ENCODE measurements at places on chromosomes 12 and 14.
A peak's percentile ranks its signal among the peaks of the same experiment; 100 is the strongest.

DNA sequence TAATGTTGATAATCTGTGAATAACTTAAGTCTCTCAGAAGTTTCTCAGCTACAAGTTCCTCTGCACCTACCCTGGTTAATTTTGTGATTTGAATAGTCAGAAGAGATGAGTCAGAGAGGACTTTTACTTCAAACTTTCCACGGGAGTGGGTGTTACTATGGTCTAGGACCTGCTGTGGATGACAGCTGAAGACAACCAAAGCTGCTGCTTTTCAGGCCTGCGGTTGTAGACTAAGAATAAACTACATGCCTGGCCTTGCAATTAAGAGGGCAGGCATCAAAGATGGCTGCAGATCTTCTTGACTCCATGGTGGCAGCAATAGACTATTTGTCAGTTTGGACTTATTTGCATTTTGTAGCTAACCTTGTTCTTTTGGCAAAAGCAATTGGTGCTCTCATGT, 227.1 kb upstream of the KRR1 start:
- DNase-seq, result peak; percentile 33

- DNase-seq, result peak; percentile 65
These were observed 63.6 kb upstream of the DLK1 start for GRCh38 chr14:100662879-100663760.

DNA sequence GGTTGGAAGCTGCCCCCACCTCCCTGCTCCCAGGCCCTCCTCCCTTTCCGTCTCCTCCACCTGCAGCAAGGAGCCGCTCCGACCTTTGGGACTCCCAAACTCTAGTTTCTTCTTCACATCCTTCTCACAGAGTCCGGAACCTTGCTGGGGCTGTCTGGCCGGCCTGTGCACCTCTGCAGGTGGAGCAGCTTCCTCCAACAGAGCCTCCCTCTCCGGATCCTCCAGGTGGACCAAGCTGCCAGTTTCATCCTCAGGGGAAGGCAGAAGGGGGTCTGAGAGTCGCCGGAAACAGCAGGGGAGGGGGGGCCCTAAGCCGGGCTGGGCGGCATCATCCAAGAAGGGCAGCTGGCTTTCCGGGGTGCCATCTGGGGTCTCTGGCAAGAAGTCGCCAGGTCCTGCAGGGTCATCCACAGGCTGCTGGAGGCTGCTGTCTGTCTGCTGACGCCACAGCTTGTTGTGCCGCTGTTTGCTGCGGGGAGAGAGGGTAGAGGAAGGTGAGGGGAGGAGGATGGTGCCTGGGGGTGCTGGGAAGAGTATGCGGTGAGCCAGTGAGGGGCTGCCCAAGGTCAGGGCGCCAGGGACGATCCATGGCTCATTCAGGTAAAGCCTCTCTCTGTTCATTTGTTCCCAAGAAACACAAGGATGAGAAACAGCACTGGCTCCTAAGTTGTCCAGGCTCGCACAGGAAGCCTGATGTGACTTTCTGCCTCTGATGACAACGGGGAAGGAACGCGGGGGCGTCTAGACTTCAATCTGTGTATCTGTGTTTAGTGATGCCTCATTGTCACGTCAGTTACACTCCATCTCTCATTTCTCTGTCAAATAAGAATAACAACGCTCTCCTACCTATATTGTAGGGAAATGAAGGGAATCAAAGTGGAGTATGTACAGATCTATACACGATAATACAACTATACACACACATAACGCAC, 61.3 kb upstream of the CORO1C start:
- DNase-seq, result no peak

DNA sequence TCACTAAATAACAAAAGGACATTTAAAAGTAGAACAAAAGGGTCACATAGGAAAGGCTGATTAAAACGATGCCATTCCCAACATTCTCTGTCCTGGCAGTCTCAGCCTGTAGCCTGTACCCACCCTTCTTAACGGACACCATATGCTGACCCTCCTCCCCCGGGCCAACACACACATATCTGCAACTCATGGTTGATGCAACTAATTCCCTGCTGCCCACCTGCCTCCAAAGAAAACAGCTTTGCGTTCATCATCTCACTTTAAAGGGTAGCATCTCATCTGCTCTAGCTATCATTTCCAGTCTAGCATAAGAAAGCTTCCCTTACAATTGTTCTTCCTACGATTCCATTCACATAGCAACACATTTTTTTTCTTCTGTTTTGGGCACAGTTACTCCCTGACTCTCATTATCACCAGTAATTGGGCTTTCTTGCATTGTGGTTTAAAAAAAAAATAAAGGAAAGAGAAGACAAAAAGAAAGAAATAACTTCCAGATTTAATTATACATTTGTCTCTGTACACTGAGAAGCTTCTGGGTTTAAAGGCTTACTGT, 92.9 kb downstream of the KCNC2 start:
- DNase-seq, result no peak

DNA sequence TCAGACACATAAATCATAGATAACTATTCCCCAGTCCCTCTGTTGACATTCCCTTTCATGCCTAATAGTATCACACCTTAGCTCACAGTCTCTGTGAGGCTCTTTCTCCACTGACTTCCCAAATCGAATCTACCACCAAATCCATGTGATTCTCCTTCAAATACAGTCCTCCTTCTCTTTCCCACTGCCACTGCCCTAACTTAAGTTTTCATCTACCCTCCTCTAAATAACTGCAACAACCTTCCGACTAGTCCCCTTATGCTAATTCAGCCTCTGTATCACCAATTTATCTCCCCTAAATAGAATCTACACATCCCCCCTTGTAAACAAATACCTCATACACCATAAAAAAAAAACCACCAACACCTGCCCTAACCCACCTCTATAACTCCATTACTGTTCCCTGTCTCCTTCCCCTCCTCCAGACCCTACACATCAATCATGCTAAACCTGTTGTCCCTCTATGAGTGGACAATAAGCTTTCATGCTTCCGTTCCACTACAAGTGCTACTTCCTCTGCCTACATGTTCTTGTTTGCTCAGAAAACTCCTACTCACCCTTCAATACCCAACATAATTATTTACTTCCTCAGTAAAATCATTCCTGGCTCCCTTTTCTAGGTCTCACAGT, 39.0 kb downstream of the SLC25A21 start:
- DNase-seq, result no peak

GRCh38 chr14:105124823-105125222, 43.8 kb downstream of the JAG2 start:
- no peak for DNase-seq

GRCh38 chr14:53786045-53786444, 170.6 kb downstream of the BMP4 start:
- DNase-seq, result no peak

DNA sequence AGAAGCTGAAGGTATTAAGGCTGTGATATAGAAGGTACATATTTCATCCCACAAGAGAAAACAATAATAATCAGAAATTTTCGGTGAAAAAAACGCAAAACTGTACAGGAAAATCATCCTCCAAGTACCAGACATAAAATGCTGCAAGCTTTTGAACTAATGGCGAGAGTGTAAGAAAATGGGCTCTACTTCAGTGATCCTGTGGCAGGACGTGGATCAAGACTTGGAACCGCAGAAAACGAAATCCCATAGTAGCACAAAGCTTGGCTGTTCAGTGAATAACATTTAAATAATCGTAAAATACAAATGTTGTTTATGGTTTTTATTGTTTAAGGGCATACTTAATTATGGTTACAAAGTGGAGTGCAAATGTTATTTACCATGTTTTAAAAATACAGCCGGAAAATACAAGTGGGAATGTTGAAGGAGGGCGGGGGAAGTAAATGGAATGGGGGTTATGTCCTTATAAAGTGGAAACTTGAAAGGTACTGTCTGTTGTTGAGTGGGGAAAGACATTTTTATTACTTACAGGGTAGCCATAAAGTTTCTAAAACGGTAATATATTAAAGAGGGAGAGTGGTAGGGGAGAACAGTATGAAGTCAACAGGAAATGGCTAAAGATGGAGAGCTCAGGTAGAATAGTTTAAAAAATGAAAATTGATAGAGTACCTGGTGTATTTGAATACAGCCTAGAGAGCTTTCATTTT, 1.1 kb downstream of the SMIM10L1 start:
- no peak for DNase-seq

DNA sequence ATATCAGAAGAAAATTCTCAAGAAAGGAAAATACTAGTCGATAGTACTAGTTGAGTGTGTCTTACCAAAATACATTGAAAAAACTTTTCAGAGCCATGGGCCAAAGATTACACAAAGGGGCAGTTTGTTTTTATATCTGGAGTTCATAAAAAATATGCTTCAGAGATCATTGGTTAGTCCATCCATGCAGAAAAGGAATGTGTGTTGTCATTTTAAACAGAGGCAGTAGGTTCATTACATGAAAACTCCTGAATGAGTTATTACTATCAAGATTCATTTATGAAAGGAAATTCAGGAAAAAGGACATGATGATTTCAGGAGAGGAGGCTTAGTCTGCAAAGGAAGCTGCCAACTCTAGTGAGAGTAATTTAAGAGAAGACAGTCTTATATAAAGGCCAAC, 354.8 kb downstream of the AEBP2 start:
- no peak for DNase-seq

DNA sequence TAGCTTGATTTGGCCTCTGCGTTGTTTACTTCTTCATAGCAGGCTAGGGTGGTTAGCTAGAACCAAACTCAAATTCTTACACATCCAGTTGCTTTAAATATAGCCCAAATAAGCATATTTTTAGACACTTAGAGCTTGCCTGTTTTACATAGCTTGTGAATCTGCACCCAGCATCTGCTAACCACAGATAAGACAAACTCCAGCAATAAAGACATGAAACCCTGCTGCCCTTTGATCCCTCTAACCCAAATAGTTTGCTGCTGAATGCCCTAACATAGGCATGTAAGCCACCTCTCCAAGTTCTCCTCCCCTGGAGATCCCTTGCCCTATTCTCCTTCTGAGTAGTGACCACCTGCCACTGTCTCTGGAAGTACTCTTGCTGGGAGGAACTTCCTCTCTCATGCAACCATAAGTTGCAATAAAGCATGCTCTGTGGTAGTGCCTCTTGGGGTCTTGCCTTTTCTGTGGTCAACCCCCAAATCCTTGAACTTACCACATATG, 185.6 kb downstream of the TMEM117 start:
- no peak for DNase-seq

DNA sequence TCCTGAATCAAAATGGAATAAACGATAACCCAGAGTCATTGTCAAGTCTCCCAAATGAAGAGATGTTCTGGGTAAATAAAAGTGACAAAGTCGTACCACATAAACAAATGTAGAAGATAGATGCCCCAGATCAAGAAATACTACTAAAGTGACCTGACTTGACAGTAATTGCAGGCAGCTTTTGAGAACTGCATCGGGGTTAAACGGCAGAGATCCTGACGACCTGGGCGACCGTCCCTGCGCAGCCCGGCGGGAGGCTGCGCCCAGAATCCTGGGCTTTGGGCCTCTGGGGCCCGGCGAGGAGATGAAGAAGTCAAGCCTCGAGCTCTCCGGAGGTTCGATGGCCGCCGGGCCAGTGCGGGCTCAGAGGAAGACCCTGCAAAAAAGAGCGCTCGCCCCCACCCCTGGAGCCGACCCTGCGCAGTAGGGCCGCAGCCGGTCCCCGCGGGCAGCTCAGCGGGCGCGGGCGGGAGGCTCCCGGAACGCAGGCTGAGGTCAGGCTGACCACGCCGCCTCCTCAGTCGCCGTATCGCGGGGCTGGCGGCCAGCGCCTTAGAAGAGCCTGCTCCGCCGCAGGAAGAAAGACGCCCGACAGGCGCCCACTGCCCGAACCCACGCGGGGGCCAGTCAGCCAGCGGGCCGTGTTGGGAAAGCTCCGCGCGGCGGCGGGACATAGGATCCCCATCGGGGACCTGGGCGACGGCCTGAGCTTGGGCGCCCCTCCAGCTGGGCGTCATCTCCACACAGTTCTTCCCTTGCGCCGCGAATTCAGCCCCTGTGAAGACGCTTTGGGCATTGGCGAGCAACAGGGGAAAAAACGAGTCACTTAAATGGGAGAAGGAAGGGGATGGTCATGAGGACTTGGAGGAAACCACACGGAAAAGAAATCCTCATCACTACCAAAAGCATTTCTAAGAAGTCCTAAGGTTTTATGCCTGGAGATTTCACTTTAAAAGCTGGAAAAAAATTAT, 16.0 kb downstream of the NKX2-1 start:
- DNase-seq, result no peak

- DNase-seq, result no peak
These were observed 559.9 kb downstream of the TRHDE start for GRCh38 chr12:72832024-72832423.

GRCh38 chr12:47752552-47752951, 6.1 kb downstream of the RAPGEF3 start:
- no peak for DNase-seq

GRCh38 chr12:92597997-92598396, 104.8 kb upstream of the PLEKHG7 start:
- no peak for DNase-seq

DNA sequence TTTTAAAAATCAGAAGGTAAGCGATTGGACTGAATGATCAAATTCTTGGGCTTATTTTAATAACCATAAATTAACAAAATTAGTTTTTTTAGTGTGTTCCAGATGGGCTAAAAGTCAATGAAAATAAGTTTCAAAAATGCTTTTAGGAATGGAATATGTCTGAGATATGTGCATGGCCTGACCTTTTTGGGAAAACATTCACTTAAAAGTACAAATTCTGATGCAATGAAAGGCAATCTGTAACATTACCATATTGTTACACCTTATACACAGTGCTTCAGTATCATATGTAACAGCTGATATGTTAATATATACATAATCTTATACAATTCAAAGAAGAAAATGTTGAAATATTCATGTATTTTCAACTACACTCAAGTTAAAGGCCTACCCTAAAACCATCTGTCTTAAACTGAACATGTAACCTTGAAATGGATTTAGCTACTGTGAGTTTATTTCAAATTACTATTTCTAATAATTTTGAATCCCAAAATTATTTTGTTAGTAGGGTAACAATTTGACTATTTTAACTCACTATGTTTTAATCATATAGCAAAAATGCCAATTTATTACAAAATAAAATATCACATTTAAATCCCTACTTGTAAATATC, 84.8 kb downstream of the EEA1 start:
- no peak for DNase-seq
